ENCODE measurements at places on chromosomes 5 and 9.
A peak's percentile ranks its signal among the peaks of the same experiment; 100 is the strongest.

DNA sequence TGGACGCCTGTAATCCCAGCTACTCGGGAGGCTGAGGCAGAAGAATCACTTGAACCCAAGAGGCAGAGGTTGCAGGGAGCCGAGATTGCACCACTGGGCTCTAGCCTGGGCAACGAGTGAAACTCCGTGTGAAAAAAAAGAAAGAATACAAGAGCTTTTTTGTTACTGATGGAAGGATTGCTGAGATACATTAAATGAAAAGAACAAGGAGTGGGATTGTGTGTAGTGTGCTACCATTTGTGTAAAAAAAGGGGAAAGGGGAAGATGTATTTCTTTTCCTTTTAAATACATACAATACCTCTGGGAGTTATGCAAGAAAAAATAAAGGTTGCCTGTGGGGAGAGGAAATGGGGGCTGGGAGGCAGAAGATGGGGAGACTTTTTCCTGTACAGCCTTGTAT is 14.7 kb upstream of the GARNL3 start:
- no peak for DNase-seq

- peak; percentile 56 for DNase-seq
These were observed 36.7 kb downstream of the MTREX start for GRCh38 chr5:55344392-55344992.

- no peak for DNase-seq
These were observed 19.9 kb downstream of the TNFSF8 start for GRCh38 chr9:114910541-114910940.

DNA sequence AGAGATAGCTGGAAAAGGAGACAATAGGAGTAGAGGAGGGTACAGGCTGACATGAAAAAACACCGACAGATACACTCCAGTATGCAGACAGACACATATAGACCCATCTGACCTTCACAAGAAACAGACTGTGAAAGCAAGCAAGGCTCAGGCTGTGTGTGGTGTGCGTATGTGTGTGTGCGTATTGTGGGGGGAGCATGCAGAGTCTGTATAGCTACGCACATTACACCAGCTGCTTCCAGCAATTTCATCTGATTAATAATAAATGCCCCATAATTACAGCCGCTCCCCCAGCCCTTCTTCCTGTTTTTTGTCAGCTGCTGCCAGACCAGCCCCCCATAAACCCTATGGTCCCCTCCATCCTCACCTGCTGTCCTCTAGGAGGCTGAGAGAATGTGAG is 6.7 kb downstream of the CNTFR start:
- no peak for DNase-seq

- no peak for DNase-seq
These were observed 86.4 kb downstream of the SFXN1 start for GRCh38 chr5:175564716-175565115.

- DNase-seq = no peak
These were observed 426 bp downstream of the FAM114A2 start for GRCh38 chr5:154038261-154038706.

- DNase-seq = peak; percentile 78
These were observed 15.5 kb upstream of the SLC36A3 start for GRCh38 chr5:151318850-151319732.

GRCh38 chr9:136759436-136760325 is 1.6 kb upstream of the LCN8 start:
- no peak for DNase-seq

DNA sequence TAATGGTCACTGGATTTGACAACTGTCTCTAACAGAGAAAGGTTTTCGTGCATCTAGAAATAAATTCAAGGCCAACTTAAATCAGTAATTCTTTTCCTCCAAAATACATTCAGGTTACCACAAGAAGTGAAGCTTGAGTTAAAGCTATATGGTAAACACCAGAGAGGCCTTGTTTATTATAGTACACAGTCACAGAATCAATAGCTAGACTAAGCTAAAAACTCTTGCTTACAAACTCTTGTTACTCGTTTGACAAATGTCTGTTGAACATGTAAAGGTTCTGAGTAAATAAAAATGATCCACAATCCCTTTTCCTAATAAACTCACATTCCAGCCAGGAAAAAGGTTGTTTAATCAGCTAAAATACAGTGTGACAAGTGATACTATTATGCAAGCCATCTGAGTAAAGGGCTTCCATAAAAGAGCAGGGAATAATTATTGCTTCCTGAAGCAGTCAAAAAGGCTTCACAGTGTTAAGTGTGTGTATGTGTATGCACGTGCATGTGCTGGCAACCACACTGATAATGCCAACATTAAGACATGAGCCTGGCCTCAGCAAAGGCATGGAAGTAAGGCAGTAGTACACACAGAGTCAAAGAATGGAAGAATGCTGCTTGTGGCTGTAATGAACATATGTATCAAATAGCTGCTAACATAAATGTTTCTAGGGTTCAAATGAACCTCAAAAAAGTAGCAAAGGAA is 12.8 kb downstream of the PTAR1 start:
- no peak for DNase-seq

DNA sequence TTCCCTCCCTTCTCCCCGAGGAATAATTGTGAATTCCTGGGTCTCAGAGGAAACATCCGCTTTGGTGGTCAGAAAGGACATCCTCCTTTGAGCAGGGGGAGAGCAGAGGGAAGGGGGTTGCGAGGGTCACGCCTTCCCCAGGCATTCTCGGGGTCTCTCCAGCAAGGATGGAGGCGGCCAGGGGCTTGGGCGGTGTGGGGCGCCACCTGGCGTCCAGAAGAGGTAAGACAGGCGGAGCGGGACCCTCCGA is 129.1 kb downstream of the KCNIP1 start:
- peak; percentile 89 for DNase-seq

DNA sequence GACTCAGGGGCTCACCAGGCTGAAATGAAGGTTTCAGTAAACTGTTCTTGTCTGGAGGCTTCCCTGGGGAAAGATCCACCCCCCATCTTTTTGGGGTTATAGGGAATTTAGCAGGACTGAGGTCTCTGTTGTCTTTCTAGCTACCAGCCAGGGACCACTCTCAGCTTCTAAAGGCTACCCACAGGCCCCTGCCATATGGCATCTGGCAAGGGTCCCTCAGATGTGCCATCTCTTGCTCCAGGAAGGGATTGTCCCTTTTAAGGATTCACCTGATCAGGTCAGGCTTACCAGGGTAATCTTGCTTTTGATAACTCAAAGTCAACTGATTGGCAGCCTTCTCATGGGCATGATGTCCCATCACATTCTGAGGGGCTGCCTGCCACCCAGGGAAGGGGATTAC is 65.0 kb downstream of the NSUN2 start:
- DNase-seq = no peak

GRCh38 chr5:359301-359897 is 37.9 kb downstream of the AHRR start:
- no peak for DNase-seq

DNA sequence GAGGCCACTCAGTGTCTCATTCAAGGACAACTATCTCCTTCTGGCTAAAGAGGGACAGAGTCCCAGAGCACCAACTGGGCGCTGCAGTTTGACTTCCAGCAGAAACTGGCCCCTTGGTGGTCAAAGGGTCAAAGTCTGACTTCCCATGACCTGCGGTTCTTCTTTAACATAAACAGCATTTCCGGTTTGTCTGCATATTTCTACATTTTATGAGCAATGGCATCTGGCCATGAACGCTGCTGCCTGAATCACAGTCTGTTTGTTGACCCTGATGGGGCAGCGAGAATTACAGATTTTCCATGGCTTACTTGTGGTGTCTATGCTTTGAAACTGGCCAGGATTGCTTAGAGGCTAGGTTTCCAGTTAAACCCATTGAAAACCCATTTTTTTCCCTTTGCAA is 1.3 kb downstream of the TNFSF15 start:
- DNase-seq = peak; percentile 75

GRCh38 chr5:137607771-137608170 is 108.6 kb upstream of the SPOCK1 start:
- no peak for DNase-seq

GRCh38 chr5:159917994-159918393 is 1.7 kb downstream of the ADRA1B start:
- DNase-seq = peak; percentile 59

DNA sequence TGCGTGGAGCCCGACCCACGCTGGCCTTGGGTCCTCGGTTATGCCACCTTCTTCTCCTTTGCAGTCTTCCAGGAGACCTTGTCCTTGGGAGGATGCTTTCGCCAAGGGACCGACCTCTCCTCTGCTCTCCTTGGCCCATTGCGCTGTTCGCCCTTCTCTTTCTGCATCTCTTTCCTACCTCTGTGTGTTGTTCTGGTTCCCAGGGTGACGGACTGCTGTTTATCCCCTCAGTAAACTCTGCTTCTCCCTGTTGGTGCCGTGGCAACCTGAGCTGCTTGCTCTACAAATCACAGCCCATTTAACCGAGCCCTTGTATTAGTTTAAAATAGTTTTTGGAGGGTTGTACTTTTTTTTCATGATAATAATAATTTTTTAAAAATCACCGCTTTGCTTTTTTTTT is 97.9 kb downstream of the DAPK1 start:
- DNase-seq = peak; percentile 64

DNA sequence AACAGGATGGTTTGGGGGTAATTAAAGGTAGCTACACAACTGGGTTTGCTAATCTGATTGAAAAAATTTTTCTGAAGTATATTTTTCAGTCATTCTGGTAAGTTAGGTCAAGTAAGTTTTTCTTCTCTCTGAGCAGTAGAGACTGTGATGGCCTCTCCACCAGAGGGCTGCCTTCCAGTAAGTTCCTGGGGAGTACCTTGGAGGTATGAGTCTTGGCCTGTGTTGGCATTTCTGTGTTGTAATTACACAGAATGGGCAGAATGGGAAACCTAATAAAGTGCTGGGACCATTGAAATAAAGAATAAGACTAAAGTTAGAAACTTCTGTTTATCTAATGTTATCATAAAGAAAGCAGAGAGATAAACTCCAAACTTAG is 430.8 kb downstream of the ARHGEF28 start:
- no peak for DNase-seq

DNA sequence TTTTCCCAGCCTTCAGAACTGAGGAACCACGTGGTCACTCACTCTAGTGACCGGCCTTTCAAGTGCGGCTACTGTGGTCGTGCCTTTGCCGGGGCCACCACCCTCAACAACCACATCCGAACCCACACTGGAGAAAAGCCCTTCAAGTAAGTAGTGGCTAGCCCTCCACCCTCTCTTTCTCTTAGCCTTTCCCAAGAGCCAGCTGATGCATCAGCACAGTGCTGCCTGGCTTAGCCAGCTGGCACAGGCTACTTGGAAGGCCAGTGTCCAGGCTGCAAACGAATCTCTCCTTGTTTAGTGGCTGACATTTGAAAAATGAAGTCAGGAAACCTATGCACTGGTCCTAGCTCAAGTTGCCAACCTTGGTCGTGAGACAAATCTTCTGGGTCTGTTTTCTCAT is 91.1 kb downstream of the PRDM6 start:
- no peak for DNase-seq

- DNase-seq = peak; percentile 50
These were observed 687 bp downstream of the LYSMD3 start for GRCh38 chr5:90528601-90529193.

DNA sequence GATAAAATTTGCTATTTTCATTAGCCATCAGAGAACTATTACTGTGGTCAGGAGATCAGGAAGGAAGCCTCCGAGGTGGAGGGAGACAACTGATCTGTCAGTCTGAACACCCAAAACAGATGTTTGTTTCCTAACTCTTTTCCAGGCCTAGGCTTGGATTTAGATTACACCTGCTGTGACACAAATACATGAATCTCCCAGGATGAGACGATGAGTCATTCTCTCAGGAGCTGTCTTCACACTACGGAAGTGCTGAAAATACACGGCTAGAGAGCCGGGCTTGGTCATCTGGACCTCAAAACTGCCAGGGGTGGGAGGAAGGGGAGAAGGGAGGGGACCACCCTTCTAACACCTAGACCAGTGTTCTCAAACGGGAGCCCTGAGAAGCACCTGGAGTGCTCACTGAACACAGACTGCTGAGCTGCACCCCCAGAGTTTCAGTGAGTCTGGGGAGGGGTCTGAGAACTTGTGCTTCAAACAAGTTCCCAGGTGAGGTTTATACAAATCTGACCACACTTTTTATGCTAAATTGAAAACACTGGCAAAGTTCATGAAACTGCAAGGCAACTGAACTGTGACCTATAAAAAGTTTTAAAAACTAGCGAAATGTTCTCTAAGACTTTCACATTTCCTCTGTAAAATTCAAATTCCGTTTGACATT is 80.3 kb upstream of the EQTN start:
- no peak for DNase-seq

Data from lung (tissue), 17 donors.